Stimulated activated CD4-positive, alpha-beta T cell treated with anti-CD3 and anti-CD28 coated beads, TNF-alpha, amount 100 ng/mL, for 4 hours (primary cell): ENCODE measurements at places on chromosomes 1 and 21.

DNA sequence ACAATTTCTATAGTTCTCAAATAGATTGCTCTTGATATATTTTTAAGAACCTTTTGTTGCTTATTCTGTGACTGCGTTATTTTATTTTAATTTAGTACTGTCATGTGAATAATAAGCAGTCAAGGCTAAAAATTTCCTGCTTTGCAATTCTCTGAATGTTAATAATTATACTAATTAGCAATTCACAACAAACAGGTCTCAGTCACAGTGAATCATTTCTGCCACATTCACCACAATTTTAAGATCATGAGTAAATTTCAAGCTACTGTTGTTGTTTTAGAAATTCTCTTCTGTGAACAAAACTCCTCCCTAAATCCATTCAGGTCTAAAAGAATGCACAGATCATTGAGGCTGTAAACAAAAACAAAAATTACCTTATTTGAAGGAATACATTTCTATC lies 339.6 kb upstream of the DPYD start:
- DNase-seq, result no peak

DNA sequence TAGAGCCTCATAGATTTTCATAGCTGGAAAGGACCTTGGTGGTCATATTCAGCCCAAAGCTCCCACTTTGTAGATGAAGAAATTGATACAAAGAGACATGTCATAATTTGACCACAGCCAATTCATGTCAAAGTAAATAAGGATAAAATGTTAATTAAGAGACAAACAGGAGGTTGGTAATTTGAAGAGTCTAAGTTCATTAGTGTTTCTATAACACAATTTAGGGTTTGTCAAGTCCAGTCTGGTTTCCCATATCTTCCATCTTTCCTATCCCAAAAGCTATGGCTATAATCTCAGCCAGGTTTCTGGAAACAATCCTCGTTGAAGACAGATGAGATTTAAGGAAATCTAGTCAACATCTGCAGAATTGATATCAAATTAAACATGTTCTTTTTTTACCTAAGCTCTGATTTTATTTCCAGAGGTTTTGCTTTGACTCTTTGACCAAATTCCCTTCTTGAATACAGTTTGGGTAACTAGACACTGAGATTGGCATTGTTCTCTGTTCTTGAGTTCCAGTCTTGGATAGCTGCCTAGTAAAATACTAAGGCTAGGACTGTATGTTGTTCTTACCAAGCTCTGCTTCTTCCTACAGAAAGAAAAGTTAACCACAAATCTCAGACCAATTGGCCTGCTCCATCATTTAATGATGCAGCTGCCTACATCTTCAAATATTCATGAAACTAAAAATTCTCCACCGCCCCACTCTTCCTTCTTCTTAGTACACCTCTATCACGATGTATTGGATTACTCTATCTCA lies 62.0 kb downstream of the SLC44A5 start:
- no peak for DNase-seq

DNA sequence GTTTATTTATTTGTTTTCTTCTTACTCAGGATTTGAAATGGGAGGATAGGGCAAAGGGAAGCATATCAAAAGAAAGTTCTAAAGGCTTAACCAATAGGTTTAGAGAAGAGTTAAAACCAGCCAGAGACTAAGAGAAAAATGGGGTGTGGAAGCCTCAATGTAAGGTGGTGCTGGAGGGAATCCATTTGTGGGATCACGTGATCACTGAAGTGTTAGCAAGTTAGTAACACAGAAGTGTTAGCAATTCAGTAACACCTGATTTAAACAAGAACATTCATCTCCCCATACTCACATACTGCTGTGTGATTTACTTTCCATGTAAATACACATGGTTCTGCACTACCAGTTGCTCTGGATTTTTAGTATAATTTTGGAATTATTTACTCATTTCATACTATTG lies 451.2 kb downstream of the DISC1 start:
- no peak for DNase-seq

GRCh38 chr1:17725084-17725719 lies 29.9 kb upstream of the ACTL8 start:
- no peak for DNase-seq

DNA sequence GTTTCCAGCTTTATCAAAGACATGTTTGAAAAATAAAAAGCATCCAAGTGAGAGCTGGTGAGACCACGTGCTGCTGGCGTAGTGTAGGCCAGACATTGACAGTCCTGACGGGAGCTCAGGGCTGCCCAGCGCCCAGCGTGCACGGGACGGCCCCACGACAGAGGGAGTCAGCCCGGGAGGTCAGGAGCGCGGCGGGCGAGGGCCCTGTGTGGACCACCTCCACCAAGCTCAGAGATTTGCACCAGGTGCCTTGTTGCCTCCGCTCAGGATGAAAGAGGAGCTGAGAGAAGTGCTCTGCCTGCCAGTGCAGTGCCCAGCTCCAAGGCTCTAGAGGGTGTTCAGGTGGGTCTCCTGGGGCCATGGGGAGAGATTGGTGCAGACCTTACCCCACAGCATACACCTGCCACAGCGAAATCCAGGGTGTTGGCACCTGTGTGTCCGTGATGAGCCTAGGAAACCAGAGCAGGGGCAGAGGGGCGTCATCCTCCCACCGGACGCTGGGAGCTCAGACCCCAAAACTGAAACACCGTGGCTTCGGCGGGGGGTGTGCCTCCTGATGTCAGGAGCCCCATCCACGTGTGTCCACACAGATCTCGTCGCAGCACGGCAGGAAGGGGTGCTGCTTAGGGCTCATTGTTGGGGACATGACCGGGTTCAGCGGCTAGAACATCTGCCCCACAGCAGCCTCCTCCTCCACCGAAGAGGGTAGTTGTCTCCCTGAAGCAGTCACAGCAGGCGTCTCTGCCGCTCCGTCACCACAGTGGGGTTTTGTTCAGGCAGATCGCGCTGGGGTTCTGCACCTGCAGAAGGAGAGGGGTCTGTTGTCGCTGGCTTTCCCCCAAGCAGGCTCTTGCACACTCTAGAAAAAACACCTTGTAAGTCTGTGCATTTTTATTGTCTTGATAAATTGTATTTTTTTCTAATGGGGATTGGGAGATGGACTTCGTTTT lies 64.2 kb downstream of the POFUT2 start:
- DNase-seq, result no peak

DNA sequence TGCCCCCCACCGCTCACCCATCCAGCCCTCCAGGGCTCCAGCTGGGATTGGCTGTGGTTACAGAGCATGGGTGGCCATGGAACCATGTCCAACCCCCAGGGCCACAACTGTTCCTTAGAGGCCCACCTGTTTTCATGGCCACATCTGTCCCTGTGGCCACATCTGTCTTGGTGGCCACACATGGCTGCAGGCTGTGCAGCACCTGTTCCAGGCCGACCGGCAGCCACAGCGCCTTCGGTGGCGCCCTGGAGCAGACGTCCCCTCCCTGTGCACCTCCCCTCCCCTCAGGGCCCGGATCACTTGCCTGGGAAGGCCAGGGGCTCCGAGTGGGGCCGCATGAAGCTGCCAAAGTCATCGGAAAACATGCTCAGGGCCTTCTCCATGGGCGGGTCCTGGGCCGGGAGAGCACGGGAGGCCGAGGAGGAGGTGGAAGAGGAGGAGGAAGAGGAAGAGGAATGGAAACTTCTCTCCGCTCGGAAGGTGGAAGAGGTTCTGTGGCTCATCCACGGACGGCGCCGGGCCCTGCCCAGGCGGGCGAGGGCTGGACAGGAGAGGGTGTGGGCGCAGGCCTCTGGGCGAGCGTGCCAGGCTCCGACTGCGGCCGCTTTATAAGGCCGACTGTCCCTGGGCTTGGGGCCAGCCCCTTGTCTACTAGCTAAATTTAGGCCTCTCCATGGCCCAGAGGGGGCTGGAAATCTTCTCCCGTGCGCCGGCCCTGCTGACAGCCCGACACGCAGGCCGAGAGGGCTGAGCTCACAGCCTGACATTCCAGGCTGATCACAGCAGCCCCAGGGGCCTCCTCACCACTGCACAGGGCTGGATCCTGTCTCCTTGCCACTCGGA lies at the start of gene HSPB7:
Gene HSPB7, minus strand, starts transcription at position 583 of the 843 bp plus-strand sequence. Its CDS starts 80 bp downstream, at position 503.
- no peak for DNase-seq

DNA sequence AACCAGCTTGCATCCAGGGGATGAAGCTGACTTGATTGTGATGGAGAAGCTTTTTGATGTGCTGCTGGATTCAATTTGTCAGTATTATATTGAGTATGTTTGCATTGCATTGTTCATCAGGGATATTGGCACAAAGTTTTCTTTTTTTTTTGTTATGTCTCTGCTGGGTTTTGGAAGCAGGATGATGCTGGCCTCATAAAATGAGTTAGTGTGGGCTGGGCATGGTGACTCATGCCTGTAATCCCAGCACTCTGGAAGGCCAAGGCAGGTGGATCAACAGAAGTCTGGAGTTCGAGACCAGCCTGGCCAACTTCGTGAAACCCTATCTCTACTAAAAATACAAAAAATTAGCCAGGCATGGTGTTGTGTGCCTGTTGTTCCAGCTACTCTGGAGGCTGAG lies 8.6 kb downstream of the OR2L3 start:
- DNase-seq, result no peak
